Stromal cell of bone marrow (primary cell): ENCODE measurements at places on chromosomes 2 and 18.

DNA sequence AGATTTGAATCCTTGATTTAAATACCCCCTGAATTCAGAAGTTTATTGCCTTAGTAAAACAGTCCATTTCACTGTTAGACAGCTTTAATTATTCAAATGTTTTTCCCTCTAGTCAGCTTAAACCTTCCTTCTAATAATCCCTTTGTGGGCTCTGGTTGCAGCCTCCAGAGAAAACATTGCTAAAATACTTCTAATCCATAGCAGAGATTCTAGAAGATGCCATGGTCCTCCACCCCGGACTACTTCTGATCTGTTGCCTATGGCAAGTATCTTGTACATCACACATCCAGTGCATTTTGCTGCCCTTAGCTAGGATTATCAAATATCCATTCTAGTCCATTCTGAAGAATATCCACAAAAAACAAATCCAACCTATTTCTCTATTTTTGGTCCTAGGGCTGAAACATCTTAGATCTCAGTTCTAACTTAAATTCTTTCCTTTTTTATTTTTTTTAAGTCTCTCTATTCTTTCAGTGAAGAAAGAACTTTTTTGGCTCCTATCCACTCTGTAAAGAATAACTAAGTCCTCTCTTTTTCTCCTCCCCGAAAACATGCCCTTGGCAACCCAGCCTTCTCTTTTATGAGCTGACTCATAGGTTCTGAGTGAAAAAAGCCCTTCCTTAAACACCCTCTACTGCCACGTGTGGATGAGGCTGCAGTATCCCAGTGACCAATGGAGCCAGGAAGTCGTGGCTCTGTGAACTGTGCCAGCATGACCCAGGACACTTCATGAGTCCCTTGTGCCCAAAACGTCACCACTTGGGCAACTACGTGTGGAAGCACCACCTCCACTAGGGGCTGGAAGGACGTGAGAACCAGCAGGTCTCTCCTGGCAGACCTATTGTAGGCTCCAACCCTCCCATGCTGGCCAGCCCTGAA lies 349.8 kb downstream of the TNS1 start:
- peak; percentile 97 for DNase-seq

GRCh38 chr2:127618551-127619202 lies 27.3 kb upstream of the GPR17 start:
- DNase-seq: no peak

GRCh38 chr2:19800796-19801195 lies 101.0 kb downstream of the TTC32 start:
- DNase-seq: no peak

DNA sequence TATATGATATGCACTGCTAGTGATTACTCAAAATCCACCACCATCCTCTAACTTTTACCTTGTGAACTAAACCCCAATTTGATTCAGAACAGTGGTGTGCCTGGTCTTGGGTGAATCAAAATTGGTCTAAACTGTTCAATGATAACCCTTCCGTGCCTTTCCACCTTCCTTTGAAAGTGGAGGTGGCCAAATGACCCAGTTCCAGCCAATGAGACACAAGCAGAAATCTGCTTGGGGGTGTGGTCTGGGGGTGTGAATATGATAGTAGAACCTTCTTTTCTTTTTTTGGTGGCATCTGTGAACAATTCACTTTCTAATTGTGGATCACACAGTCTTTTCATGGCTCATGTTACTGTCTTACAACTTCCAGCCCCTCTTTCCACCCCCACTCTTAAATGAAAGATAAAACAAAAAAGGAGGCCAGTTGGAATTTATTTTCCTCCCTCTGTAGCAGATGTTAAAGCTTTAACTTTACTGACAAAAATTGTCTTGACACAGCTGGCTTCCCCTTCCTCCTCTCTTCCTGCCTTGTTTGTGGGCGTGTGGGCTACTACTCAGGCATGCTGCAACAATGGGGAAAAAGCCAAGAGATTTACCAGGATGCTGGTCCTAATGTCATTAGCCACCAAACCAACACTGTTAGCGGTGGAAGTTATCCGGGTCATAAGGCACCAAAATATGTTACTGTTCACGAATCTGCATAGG lies 58.8 kb upstream of the ANKRD44 start:
- no peak for DNase-seq

DNA sequence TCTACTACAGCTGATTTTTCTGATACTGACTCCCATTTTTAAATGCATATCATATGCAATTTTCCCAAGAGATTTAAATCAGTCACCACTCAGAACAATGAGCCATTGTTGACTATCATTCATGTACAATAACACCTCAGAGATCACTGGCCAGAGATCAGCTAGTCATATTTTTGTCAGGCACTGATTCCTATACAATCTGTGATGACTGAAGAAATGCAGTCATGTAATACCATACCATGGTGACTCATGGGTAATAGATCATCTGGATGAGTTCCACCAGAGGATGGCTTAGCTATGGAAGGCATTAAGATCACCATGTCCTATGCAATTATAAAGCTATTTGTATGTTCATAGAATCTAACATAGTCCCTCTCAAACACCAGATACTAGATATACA lies 285.7 kb upstream of the DCC start:
- DNase-seq: no peak

DNA sequence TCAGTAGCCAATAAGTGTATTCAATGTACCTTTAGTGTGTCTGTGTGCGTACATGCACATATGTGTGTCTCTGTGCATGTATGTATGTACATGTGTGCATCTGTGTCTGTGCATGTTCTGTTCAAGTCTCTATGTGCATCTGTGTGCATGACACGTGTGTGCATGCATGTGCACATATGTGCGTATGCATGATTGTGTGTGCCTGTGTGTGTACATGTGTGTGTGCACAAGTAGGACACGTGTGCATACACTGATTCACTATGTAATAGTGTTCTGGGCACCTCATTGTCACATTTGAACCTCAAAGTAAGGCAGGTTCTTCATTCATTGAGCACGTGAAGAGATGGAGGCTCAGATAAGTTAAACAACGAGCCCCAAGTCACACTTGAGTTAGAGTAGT lies 142.6 kb upstream of the COPS8 start:
- no peak for DNase-seq

GRCh38 chr18:58117786-58118403 lies 73.9 kb downstream of the NEDD4L start:
- DNase-seq: peak; percentile 45

- no peak for DNase-seq
Observed at GRCh38 chr2:112182581-112183034, 44.4 kb downstream of the FBLN7 start.

DNA sequence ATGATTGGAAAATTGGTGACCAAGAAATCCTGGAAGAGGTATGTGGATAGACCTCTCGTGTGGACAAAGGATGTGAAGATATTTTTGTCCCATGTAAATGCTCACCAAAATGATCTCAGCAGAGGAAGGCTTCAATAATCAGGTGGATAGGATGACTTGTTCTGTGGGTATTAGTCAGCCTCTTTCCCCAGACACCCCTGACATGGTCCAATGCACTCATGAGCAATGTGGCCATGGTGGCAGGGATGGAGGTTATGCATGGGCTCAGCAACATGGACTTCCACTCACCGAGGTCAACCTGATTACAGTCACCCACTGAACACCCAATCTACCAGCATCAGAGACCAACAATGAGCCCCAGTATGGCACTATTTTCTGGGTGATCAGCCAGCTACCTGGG lies 20.2 kb downstream of the CHRNA1 start:
- DNase-seq: no peak

GRCh38 chr18:55585920-55586561 lies 2.0 kb downstream of the TCF4 start:
- DNase-seq: no peak

DNA sequence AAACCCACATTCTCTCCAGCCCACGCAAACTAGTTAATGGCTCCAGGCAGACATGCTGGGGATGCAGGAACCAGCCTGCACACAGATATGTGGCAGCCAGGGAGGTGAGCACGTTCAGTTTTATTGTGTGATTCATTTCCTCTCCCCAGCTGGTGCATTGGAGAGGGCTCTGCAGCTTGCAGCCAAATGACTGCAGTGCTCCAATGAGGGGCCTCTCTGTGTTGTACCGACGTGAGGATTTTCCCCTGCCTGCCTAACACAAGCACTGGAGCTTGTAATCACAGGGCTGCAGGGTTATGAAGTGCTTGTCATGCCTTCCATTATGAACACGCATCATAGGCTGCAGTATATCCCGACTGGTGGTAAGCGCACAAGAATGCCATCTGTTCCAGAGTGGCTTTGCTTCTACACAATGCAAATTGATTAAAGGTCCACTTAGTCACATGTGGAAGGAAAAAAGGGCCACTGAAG lies 92.3 kb upstream of the THUMPD2 start:
- DNase-seq: no peak

DNA sequence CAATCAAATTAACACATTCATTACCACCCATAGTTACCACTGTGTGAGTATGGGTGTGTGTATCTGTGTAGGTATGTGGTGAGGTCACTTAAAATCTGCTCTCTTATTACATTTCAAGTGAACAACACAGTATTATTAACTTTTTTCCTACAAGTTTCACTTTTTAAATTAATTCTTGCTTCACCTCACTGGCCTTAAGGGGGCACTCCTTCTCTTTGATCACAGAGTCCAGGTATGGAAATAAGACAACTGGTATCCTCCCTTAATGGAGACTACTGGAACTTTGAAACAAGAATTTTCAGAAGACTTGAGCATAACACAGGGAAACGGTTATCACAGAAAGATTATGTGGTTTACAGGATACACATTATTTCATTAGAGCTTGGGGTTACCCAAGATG lies 255.8 kb downstream of the ASXL3 start:
- no peak for DNase-seq

- no peak for DNase-seq
Observed at GRCh38 chr2:16124881-16125613, 184.7 kb downstream of the MYCN start.

DNA sequence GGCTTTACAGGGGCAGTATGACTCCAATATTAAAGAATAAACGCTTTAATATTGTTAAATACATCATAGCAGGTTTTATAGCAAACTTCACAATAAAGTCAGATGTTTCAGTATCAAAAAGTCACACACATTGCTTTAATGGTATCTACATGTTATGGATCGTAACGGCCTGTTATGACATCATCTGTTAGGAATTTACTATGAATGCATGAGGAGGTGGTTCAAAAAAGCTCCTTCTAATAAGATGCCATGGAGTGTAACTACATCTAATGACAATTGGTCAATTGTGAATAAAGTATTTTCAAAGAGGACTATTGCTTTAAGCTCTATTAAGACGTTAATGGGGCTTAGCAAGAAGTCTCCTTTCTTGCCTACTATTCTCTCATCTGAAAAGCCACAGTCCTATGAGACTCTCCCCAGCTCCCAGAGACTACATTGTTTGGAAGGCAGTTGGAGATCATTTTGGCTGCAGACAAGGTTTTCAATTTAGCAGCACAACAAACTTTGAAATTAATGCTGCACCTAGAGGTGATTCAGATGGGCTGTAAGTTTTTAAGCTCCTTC lies 300.7 kb upstream of the MEIS1 start:
- no peak for DNase-seq

DNA sequence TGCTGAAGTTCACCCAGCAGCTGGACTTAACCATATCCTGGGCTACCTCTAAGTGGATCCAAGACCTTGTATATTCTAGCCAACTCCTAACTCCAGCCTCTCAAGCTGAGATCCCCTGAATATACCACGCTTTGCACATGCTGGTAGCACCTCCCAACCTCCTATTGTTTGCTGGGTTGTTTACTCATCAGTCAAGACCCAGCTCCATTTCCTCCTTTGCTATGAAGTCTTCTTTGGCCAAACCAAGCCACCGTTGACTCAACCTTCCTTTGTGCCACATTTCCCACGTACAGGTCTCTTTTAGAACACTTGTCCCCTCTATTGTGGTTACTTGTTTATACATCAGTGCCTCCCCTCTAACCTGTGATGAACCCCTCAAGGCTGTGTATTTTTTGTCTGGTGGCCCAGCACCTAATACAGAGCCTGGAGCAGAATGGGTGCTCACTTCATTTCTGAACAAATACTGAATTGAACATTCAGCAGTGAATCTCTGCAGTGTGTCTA lies 267.8 kb upstream of the REV1 start:
- DNase-seq: no peak

DNA sequence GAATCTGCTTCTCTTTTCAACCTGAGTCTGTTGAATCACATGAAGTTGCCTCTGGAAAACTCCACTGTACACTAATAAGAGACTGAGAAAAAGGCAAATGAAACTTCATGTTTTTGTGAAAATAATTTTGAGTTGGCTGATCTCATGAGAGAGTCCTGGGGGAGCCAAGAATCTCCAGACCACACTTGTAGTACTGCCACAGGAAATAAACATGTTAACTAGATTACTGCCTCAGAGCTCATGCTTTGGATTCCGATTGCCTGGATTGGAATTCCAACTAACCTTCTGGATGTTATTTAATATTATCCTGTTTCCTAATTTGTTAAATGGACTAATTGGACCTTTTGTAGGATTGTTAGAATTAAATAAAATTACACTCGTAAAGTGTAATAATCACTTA lies 25.2 kb downstream of the NUP35 start:
- peak; percentile 24 for DNase-seq

DNA sequence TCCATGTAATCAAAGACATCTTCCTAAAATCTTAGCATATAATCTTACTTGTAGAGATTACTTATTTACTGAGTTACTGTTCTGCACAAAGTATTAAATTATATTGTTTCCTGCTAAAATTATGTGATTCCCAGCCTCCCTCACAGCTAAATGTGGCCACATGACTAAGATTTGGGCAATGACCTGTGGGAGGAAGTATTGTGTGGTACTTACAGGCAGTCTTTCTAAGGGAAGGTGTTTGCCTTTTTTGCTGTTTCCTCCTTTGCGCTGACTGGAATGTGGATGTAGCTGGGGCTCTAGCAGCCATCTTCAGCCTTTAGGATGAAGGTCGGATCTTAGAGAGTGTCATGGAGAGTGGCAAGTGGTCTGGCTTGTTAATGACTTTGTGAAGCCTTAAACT lies 146.3 kb upstream of the APCDD1 start:
- no peak for DNase-seq

DNA sequence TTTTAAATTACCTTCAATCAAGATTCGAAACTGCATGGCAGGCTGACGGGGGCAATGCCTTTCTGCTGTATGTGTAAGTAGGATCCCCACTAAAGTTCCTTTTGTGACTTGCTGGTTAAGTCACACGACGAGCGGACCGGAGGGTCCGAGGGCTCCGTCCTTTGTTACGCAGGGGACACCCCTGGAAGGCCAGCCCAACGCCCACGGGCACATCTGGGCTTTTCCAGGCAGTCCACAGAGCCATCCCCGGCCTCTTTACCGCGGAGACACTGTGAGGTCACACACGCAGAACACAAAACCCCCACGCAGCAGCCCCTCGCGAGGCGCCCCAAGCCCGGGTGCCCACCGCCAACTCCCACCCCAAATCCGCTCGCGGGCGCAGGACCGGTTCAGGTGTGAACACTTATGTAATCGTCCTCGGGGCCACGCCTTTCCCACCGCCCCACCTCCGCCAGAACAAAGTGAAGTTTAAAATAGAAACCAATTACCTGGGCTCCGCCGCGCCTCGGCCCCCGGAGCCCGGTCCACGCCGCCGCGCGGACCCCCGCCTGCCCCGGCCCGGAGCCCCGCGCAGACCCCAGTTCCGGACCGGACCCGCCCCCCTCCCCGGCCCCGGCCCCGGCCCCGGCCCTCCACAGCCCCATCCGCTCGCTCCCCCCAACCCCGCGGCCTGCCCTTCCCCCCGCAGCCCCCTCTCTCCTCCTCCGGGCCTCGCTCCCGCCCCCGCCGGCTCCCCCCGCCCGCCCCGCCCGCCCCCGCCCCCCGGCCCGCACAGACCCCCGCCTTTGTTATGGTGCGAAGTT lies 4.2 kb downstream of the ZNF516 start:
- no peak for DNase-seq

- DNase-seq: no peak
Observed at GRCh38 chr2:128809880-128810279, 491.2 kb upstream of the HS6ST1 start.
